ENCODE measurements at places on chromosomes 12 and 14. TPM values are rescaled to one million over a fixed set of nuclear protein-coding genes. Genes with fewer than 3 reads are reported as not detected.

GRCh38 chr12:123591702-123592481 is 7.5 kb downstream of the TMED2 start:
- peak overlapping the region; percentile 68 for H3K27ac ChIP-seq
- peaks cover 53% of the 10 kb centered on the region for H3K36me3 ChIP-seq
- DNase-seq = no peak
- H3K27me3 ChIP-seq = no peaks in the 10 kb centered on the region
- peaks cover 50% of the 10 kb centered on the region for H3K4me1 ChIP-seq

DNA sequence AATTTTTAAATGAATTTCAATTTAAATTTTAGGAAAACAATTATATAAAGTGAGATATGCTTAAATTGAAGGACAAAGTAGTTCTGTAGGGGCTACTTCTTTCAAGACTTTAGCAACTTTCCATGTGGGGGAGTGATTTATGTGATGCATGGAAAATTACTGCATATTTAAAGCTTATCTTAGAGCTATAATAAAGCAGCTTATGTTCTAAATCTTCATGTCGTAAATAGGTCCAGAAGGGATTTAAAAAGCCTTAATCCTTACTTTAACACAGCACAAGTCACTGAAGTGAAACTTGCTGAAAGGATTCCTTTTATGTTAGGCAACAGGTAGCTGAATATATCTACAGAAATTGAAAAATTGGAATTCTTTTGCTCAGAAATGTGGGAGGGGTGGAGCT is 340.4 kb downstream of the NAV3 start:
- H3K4me3 ChIP-seq = no peak overlapping the region
- no peaks in the 10 kb centered on the region for H3K27me3 ChIP-seq
- H3K4me1 ChIP-seq = no peaks in the 10 kb centered on the region
- DNase-seq = no peak

The TNFAIP2 gene
- 2.4 TPM for total RNA-seq

GRCh38 chr14:49897965-49898364 is 5.1 kb downstream of the ARF6 start:
- H3K4me1 ChIP-seq = peaks cover 33% of the 10 kb centered on the region
- H3K36me3 ChIP-seq = peaks cover 47% of the 10 kb centered on the region
- no peak for DNase-seq
- peak overlapping the region; percentile 84 for H3K4me3 ChIP-seq
- H3K27me3 ChIP-seq = no peaks in the 10 kb centered on the region

- H3K36me3 ChIP-seq = no peaks in the 10 kb centered on the region
- no peaks in the 10 kb centered on the region for H3K27me3 ChIP-seq
- DNase-seq = peak; percentile 42
- H3K4me3 ChIP-seq = no peak overlapping the region
- H3K27ac ChIP-seq = no peak overlapping the region
These were observed 24.2 kb upstream of the HIF1A start for GRCh38 chr14:61671082-61671481.

The WDR89 gene
- total RNA-seq = 26.8 TPM
